ENCODE measurements at places on chromosomes 11 and 22. TPM values are rescaled to one million over a fixed set of nuclear protein-coding genes. Genes with fewer than 3 reads are reported as not detected.

DNA sequence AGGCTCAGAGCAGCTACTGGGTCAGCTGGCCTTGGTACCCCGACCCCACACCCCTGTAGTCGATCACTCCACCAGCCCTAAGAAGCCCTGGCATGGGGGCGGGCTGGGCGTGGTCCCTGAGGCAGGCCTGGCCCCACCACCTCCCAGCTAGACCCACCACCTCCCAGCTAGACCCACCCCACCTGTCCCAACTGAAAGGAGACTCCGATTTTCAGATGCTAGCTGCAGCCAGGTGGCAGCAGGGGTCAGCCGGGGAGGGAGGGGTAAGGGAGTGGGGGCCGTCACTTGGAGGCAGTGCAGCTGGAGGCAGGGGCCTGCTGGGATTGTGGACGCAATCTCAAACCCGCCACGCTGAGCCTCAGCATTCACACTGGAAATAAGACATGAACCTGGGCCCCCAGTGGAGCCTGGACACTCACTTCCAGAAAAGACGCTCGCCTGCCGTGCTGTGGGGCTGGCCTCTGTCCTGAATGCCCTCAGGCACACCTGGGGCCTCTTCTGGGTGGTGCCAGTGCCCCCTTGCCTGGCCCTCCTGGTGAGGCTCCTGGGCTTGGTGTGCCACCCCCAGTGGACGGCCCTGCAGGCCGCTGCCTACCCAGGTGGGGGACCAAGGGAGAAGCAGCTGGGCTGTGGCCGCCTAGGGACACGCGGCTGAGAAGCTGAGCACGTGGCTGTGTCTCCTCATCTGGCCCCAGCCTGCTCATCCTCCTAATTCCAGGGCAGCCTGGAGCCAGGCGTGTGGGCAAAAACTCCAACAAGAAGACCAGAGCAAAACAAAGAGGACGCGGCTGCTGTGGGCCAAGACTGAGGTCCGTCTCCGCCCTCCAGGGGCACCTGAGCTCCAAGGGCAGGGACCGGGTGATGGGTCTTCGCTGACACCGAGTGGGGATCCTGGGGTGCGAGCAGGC, 26.7 kb downstream of the OSBPL5 start:
- no peaks in the 10 kb centered on the region for H3K27me3 ChIP-seq
- H3K4me1 ChIP-seq: peaks cover 8% of the 10 kb centered on the region
- no peak for DNase-seq
- no peak overlapping the region for H3K27ac ChIP-seq

- no peaks in the 10 kb centered on the region for H3K36me3 ChIP-seq
- H3K27ac ChIP-seq: no peak overlapping the region
- no peaks in the 10 kb centered on the region for H3K4me1 ChIP-seq
- H3K27me3 ChIP-seq: no peaks in the 10 kb centered on the region
- no peak overlapping the region for H3K4me3 ChIP-seq
Measured at GRCh38 chr22:48872271-48873190, 955.1 kb downstream of the BRD1 start.

Gene SPI1
- 98.2 TPM for total RNA-seq

Gene OR5P2
- total RNA-seq: not detected

Gene HEPN1
- total RNA-seq: not detected

- H3K4me3 ChIP-seq: no peak overlapping the region
- H3K36me3 ChIP-seq: peaks cover 22% of the 10 kb centered on the region
- H3K27ac ChIP-seq: peak overlapping the region; percentile 69
- H3K4me1 ChIP-seq: peaks cover 3% of the 10 kb centered on the region
Measured at GRCh38 chr22:49966041-49966773, 5.6 kb downstream of the PIM3 start.

Gene CDON
- total RNA-seq: 33.0 TPM

Gene OMP
- total RNA-seq: not detected

DNA sequence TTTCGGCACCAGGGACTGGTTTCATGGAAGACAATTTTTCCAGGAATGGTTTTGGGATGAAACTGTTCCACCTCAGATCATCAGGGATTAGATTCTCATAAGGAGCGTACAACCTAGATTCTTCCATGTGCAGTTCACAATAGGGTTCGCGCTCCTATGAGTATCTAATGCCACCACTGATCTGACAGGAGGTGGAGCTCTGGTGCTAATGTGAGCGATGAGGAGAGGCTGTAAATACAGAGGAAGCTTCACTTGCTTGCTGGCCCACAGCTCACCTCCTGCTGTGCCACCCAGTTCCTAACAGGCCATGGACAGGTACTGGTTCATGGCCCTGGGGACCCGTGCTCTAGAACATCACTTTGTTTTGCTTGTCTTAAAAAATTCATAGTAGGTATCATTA, 41.8 kb upstream of the AMPD3 start:
- H3K27me3 ChIP-seq: no peaks in the 10 kb centered on the region
- no peaks in the 10 kb centered on the region for H3K4me1 ChIP-seq
- no peaks in the 10 kb centered on the region for H3K36me3 ChIP-seq
- H3K4me3 ChIP-seq: no peak overlapping the region
- no peak for DNase-seq

GRCh38 chr11:113644605-113645004, 61.5 kb downstream of the TMPRSS5 start:
- H3K27ac ChIP-seq: no peak overlapping the region
- H3K4me1 ChIP-seq: no peaks in the 10 kb centered on the region
- no peak for DNase-seq

DNA sequence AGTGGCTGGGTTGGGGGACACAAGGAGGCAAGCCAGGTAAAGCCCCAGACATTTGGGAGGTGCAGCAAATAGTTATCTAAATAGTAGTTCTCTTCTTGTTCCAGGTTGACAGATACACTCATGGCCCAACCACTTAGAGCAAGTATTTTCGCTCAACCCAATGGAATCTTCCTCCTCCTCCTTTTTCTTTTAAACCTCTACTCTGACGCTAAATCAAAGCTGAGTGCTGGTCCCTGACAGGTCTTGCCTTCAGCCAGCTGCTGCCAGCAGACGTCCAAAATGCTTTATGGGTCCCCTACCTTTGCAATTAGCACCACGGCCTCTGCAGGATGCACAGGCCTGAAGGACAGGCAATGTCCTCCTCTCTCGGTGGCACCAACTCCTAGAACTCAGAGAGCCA, 558.5 kb downstream of the MIAT start:
- peaks cover 30% of the 10 kb centered on the region for H3K4me1 ChIP-seq
- H3K4me3 ChIP-seq: no peak overlapping the region

GRCh38 chr11:113376156-113376555, 11.4 kb upstream of the ANKK1 start:
- H3K4me3 ChIP-seq: no peak overlapping the region
- DNase-seq: no peak
- no peaks in the 10 kb centered on the region for H3K4me1 ChIP-seq
- H3K27ac ChIP-seq: no peak overlapping the region
- H3K27me3 ChIP-seq: no peaks in the 10 kb centered on the region
- no peaks in the 10 kb centered on the region for H3K36me3 ChIP-seq

GRCh38 chr11:60428517-60428916, 855 bp upstream of the MS4A5 start:
- no peaks in the 10 kb centered on the region for H3K36me3 ChIP-seq
- no peak overlapping the region for H3K27ac ChIP-seq
- H3K4me1 ChIP-seq: no peaks in the 10 kb centered on the region
- no peak overlapping the region for H3K4me3 ChIP-seq

DNA sequence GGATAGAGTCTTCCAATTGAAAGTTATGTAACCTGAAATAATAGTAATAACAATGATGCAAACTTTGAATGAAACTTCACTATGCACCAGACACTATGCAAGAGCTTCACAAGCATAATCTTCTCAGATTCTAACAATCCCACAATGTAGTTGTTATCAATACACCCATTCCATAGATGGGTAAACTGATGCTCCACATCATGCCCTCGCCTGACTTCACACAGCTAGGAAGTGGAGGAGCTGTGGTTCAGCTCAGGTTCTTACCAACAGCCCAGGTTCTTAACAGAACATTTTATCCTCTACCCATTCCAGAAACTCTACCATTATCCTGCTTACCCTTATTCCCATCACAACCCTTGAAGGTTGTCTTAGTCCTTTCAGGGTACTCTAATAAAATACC, 50.4 kb upstream of the HMGXB4 start:
- DNase-seq: no peak
- H3K4me1 ChIP-seq: no peaks in the 10 kb centered on the region
- no peak overlapping the region for H3K4me3 ChIP-seq
- no peak overlapping the region for H3K27ac ChIP-seq

Gene LIPT2
- total RNA-seq: not detected

Gene BRMS1
- 24.8 TPM for total RNA-seq

DNA sequence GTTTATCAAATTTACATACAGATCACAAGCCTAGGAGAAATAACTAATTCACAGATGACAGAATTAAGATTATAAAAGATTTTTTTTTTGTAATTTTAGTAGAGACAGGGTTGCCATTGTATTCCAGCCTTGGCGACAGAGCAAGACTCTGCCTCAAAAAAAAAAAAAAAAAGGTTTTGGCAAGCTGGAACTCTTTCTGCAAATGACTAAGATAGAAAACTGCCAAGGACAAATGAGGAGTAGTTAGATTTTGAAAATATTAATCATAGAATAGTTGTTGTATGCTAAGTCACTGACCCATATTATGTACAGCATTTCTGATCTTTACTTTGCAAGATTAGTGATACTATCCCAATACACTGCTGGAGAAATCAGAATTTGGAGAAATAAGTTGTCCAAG, 99.2 kb downstream of the C11orf65 start:
- DNase-seq: no peak
- H3K4me1 ChIP-seq: no peaks in the 10 kb centered on the region
- H3K27ac ChIP-seq: no peak overlapping the region
- no peaks in the 10 kb centered on the region for H3K27me3 ChIP-seq

DNA sequence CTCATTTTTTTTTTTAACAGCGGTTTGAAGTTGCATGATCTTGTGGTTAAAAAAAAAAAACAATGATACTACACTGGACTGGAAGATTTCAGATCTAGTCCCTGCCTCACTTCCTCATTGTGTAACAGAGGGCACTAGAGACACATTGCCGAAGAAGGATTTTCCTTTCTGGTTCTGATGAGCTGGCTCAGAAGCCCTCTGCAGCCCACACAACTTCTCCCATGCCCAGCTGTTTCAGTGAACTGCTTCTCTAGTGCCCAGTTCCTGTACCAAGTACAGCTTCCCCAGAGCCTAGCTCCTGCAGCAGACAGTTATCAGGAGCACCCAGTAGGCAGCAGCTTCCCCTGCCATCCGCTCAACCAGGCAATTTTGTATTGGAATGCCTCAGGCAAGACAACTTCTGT, 29.5 kb upstream of the ANO5 start:
- H3K36me3 ChIP-seq: no peaks in the 10 kb centered on the region
- peak; percentile 59 for DNase-seq
- H3K27ac ChIP-seq: no peak overlapping the region
- H3K27me3 ChIP-seq: no peaks in the 10 kb centered on the region

DNA sequence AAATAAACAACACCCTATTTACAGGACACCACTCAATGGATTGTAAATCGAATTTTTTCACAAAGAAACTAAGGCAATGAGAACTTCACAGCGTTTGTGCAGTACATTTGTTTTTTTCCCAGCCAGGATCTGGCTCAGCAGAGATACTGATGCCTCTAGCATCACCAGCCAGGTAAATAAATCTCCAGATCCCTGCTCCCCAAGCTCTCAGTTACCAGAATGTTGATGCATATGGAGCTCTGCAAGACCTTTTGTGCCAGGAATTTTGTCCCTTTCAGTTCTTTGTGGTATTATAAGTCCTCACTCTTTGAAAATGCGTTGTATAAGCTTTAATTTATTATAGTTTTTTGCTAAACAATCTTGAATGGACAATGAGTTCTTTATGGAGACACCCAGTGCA, 137.6 kb downstream of the MSANTD4 start:
- no peaks in the 10 kb centered on the region for H3K4me1 ChIP-seq
- DNase-seq: no peak
- H3K4me3 ChIP-seq: no peak overlapping the region
- H3K27me3 ChIP-seq: no peaks in the 10 kb centered on the region
- H3K27ac ChIP-seq: no peak overlapping the region

Gene SCGB1C1
- not detected for total RNA-seq

DNA sequence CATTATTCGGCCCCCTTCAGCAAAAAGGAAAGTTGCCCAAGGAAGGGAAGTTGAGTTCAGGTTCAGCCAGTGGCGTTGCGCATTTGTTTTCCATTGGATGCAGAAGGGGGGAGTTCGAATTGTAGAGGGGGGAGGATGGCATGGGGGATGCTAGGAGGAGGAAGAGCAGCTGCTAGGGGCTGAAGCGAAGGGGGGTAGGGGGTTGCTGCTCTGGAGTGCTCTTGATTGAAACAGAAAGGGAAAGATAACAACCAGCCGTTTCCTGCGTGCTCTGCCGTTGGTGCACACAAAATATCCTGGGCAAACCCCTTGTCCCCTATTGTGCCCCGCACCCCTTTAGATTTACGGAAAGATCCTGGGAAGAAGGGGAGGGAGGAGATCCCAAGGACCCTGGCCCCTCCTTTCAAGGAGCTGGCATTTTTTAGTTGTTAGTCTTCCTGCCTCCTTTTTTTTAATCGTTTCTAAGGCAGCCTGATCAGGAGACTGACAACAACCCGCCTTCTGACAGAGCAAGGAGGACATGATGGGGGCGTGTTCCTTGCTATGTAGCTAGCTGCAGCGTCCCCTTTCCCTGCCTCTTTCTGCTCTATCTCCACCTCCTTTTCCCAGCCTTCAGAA, 2.1 kb downstream of the KMT2A start:
- peak overlapping the region; percentile 95 for H3K27ac ChIP-seq
- no peaks in the 10 kb centered on the region for H3K27me3 ChIP-seq
- H3K4me3 ChIP-seq: peak overlapping the region; percentile 91
- H3K4me1 ChIP-seq: peaks cover 29% of the 10 kb centered on the region

DNA sequence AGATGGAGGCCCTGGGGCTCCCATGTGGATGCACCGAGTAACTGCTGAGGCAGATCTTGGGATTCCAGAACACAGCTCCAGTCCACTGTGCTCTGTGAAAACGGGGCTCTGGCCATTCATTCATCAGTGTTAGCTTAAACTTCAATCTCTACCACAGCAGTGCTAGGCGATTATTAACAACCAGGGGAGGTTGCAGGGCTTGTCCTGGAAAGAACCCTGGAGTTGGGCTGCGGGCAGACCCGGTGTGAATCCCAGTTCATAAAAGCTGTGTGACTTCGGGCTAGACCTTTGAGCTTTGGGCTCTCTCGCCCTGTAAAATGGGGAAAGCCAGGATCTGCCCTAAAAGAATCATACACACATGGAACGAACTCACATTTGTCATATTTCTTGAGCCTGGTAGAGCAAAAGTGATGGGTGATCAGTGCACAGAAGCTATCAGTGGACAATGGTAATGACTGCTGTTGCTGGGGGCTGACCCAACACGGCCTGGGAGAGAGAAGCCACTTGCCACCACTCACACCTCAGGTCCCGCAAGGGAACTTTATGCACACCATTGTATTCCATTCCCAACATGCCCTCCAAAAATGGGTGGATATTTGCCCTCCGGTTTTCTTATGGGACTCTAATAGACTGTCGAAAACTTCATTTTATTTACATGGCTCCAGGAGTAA, 15.6 kb upstream of the CRYBB3 start:
- H3K27ac ChIP-seq: peak overlapping the region; percentile 11
- no peaks in the 10 kb centered on the region for H3K4me1 ChIP-seq
- H3K27me3 ChIP-seq: no peaks in the 10 kb centered on the region
- no peak overlapping the region for H3K4me3 ChIP-seq

Data from ascending aorta (tissue), 2 donors.